ENCODE measurements at places on chromosomes 4 and X.
A peak's percentile ranks its signal among the peaks of the same experiment; 100 is the strongest.

- DNase-seq, result peak; percentile 0
Measured at GRCh38 chrX:1582686-1583437, 8.5 kb upstream of the AKAP17A start.

DNA sequence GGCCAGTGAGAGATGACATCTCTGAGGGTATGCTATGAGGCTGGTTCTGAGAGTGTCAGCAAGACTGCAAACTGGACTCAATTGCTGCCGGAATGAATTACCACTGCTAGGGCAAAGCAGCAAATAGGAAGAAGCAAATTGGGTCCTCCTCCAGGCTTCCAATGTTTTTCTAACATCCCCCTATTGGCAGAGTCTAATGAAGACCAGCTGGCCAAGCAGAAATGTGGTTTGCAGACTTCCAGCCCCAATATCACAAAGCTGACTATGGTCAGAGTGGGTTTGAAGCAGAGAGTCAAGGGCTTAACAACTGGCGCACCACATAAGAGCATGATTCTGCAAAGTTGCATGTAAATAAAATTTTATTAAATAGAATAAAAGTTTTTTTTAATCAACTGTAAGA, 225.4 kb upstream of the GLRA2 start:
- DNase-seq, result no peak

- peak; percentile 5 for DNase-seq
Measured at GRCh38 chr4:10160281-10160856, 43.8 kb upstream of the WDR1 start.

GRCh38 chrX:9860826-9861225, 74.6 kb downstream of the SHROOM2 start:
- DNase-seq, result no peak

GRCh38 chr4:137664416-137664815, 132.1 kb upstream of the PCDH18 start:
- DNase-seq, result no peak

DNA sequence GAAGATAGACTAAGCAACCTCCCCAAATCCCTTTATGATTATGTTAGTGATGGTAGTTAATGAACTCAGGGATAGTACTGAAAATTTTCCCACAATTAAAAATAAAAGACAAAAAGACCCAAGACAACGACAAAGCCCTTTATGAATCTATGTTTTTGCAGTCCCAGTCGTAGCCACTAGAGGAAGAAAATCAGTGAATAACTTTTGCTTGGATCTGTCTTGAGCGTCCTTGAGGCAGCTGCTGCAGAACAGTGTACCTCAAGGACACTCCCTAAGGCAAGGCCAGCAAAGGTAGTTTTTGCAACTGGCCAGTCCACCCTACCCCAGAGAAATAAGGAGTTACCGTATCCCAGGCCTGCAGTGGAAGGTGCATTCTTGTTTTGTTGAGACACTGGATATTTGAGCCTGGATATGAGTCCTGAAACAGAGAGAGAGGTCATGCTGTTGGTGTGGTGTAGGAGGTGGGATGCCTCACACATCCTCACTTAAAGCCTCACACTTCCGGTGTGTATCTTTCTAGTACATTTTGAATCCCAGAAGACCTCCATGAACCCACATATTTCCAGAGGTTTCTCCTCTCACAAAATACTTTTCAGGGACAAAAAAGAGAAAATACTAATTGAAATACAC, 8.7 kb upstream of the TIMM8A start:
- no peak for DNase-seq

- DNase-seq, result no peak
Measured at GRCh38 chr4:182245541-182246215, 2.5 kb downstream of the TENM3 start.

DNA sequence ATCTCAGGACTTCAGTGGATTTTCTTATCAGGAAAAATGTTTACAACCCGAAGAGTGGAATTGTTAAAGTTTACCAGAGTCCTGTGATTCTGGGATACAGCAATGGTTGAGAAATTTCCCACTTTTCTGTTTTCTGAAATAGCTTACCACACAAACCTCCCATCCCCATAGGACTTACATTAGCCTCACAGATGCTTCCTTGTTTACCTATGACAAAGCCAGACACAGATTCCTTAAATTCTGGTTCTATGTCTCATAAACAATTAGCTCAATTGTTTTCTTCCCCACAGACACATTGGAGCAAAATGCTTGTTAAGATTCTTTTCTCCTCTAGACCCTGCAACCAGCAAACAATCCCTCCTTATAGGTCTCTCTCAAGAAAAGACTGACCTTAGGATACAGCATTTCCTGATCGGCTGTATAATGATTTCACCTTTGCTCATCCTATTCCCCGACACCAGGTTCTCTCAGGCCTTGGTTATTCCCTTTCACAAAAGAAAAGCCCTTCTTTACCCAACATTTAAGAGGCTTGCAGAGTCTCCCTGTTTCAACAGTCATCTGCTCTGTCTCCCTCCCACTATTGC, 886.2 kb downstream of the ARAP2 start:
- no peak for DNase-seq

DNA sequence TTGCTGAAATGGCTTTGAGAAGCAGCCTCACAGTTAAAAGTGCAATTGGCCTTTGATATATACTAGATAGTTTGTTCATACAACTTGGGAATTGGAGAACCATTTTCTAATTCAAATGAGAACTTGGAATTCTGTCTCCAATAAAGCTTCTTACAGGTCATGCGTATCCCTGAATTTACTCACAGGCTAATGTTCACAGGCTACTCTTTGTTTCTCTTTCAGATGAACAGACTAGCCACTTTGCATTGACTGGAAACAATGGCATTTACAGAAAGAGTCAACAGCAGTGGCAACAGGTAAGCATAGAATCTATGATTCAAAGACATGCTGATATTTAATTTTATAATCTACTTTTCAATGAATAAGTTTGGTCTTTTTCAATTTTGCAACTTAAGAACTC, 13.5 kb downstream of the AFF1 start:
- no peak for DNase-seq
